Kasumi-1 (cell line): ENCODE measurements at places on chromosomes 3 and 15.

DNA sequence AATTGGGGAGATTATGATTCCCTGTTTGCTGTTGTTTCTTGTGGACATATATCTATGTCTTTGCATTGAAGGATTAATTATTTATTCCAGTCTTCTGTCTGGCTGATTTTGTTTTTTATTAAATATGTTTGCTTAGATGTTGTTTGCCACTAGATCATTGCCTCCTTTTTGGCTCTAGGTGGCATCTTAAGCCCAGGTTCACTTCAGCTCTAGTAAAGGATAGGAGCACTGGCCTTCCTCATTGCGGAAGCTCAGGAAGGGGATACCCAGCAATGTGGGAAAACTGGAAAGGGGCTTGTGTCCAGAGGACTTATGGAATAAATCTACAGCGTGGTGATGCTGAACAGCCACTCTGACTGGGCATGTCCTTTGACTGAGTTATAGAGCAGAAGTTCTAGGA lies 821.6 kb downstream of the PDCD6IP start:
- no peak for DNase-seq

GRCh38 chr3:2526926-2527325 lies 428.3 kb downstream of the CNTN4 start:
- no peak for DNase-seq

- no peak for DNase-seq
Observed at GRCh38 chr15:33278816-33279612, 31.8 kb upstream of the RYR3 start.

GRCh38 chr3:41193794-41194539 lies 5.3 kb upstream of the CTNNB1 start:
- DNase-seq = no peak

DNA sequence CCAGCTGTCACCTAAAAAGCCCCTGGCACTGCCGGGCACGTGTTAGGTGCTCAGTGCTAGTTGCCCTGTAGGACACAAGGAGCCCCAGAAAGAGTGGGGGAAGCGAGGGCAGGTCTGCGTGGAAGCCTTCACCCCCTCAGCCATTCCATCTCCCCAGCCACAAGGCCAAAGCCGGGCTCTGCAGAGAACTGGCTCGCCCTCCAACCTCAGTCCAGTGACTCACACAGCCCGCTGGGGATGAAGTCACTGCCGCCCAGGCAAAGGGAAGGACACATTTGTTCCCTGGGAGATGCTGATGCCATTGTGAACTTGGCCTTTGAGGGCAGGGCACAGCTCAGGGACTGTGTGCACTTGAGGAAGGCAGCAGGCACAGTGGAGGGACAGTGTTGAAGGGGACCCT lies 48.1 kb downstream of the IQSEC1 start:
- DNase-seq = no peak

DNA sequence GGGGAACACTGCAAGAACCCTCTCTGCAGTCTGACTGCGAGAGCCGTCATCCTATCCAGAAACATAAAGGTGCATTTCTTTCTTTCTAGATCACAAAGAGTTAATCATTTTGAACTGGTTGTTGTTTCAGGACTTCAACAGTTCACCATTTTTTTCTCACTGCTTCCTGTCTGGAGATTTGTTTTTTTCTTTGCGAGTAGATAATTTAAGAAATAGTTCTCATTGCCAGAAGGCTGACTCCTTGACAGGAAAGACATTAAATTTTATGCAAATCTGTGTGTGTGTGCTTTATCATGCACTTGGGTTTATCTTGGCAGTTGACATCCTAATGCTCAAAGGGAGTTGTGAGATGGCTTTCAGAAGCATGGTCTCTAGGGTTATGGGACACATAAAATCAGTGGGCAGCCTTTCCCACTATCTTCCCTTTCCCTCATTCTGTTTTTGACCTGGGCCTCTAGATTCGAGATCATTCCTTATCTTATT lies 123.5 kb upstream of the TBL1XR1 start:
- DNase-seq = no peak

DNA sequence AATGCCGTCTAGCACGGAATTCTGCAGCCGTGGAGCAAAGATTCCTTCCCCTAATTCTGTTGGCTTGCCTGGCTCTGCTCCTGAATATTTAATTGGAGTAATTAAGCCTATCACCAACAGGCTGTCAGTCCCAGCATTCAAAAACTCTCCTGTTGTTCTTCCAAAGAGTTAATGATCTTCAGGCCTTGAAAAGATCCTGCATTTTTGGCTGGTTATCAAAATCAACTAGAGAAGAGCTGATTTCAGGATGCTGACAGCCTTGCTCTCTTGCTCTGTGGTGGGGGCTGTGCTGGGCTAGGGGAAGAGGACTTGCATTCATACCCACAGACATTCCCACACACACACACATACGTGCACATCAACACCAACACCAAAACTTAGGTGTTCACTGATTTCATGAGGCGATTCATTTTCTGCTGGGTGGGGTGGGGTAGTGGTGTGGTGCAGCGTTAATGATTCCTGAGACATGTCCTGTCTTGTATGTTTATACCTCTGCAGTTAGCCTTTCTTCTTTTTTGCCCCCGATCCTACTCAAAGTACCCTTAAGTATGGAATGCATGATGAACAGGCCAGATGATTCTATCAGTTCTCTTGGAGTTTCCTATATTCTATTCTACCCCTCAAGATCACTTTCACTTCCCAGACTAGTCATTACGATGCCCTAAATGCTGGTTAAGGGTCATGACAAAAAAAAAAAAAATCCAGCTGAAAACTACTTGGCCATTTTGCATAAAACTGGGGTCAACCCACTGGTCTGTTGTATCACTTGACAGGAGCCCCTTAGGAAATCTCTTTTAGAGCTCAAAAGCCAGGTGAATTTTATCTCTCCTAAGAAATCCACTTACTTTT lies 42.3 kb downstream of the CPN2 start:
- DNase-seq = no peak
